ENCODE measurements at places on chromosomes 2 and 18.

- DNase-seq = no peak
Observed at GRCh38 chr18:9210966-9211365, 74.4 kb downstream of the ANKRD12 start.

- no peak for DNase-seq
Observed at GRCh38 chr18:39345321-39345720, 1779.7 kb upstream of the CELF4 start.

GRCh38 chr2:129732630-129733026 is 246.8 kb upstream of the RAB6C start:
- DNase-seq = no peak

DNA sequence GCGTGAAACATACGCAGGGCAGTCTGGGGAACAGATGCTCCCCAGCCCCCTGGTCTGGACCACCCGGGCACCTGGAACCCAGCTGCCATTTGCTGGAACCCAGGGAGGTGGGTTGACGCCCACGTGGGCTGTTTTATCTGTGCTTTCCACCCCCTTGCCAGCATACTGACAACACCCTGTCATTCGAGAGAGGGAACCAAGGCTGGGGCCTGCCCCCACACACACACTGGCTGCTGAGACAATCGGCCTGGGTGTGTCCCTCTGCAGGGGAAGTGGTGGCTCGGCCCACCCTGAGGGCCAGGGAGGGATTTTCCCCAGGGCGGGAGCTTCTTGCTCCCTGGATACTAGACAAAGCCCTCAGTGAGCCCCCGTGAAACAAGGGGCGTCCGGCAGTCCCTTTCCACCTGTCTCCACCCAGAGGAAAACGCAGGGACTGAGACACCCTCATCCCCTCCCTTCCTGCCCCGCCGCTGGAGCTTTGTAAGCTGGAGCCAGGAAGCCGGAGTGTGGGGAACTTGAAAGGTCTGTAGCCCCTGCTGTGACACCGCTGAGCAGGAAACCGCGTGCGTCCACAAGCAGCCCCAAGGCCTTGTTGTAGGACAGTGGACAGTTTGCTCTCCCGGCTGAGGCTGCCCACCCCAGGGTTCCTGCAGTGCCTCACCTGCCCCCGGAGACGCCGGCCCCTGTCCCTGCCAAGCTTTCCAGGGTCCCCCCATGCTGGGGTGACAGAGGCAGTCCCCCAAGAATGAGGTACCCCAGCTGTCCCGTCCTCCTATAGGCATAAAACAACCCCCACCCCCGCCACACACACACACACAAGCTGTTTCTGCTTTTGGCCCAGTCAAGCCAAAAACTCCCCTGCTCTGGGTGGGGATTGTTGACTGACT is 14.1 kb upstream of the KLF11 start:
- peak; percentile 77 for DNase-seq

DNA sequence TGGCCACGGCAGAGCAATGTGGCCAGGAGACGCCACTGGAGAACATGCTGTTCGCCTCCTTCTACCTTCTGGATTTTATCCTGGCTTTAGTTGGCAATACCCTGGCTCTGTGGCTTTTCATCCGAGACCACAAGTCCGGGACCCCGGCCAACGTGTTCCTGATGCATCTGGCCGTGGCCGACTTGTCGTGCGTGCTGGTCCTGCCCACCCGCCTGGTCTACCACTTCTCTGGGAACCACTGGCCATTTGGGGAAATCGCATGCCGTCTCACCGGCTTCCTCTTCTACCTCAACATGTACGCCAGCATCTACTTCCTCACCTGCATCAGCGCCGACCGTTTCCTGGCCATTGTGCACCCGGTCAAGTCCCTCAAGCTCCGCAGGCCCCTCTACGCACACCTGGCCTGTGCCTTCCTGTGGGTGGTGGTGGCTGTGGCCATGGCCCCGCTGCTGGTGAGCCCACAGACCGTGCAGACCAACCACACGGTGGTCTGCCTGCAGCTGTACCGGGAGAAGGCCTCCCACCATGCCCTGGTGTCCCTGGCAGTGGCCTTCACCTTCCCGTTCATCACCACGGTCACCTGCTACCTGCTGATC is 4.9 kb downstream of the GPR17 start:
- DNase-seq = no peak

DNA sequence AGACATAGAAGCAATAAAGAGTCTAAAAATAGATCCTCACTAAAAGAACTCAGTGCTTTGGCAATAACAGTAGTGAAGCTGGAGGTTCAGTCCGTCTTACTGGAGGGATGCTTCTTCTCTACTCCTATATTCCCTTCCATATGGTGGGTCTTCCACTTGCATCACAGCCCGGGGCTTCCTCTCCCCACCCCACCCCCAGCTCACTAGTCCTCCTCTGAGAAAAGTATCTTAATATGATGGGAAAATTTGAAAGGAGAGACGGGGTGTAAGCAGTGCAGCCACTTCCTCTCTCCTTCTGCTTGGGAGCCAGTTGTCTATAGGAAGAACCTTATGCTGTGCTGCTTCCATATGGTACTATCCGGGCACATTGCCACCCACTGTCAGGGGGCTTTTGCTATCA is 57.2 kb upstream of the SPOPL start:
- no peak for DNase-seq

DNA sequence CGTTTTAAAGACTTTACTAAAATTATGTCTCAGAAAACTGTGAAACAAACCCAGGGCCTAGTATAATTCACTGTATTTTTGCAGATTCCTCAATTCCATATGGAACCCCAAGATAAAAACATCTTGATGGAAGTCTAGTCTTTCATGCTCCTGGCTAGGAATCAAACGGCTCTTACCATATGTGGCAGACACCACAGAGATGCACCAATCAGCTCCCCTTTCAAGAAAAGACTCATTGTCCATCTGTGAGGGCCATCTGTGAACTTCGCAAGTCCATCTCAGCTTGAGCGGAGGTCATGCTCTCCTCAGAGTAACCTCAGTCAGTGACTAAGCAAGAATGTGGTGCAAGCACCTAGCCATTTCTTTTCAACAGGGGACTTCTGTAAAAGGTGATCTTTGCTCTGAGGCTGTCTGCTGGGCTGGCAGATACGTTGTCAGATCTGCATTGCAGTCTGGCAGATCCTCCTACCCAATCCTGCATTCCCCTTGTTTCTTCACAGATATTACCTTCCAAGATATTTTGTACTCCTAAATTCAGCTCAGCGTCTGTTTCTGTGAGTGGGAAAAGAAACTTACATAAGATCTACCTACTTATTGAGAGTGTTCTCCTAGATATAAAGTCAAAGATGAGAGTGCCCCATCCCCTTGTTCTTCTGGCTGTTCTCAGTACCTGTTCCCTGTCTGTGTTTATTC is 419.3 kb downstream of the SPAG16 start:
- no peak for DNase-seq

DNA sequence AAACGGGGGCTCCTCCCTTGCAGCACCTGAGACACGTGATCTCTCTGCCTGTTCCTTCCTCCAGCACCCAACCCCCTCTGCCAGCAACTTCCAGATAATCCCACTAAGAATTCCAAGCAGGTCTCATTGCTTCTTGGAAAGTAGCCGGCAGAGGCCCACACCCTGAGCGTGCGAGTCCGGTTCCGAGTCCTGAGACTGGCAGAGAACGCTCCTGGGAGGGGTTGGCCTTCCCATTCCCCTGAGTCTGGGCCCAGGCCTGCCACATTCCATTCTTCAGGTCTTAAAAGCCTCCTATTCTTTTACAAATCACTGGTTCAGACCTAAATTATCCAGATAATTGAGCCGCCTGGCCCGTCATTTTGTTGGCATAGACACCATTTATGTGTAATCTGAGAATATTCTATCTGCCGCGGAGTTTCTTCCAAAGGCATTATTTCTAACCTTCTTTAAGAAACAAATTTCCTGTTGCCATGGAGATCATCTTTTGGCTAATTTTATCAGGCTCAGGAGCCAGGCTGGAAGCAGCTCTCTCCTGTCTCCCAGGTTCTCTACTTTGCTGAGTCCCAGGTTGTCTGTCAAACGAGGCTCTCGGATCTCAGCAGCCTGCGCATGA is 165.4 kb downstream of the MYCN start:
- no peak for DNase-seq

- DNase-seq = no peak
Observed at GRCh38 chr2:16713011-16713423, 47.4 kb upstream of the CYRIA start.

- peak; percentile 49 for DNase-seq
Observed at GRCh38 chr2:60641811-60642788, 88.6 kb upstream of the BCL11A start.

DNA sequence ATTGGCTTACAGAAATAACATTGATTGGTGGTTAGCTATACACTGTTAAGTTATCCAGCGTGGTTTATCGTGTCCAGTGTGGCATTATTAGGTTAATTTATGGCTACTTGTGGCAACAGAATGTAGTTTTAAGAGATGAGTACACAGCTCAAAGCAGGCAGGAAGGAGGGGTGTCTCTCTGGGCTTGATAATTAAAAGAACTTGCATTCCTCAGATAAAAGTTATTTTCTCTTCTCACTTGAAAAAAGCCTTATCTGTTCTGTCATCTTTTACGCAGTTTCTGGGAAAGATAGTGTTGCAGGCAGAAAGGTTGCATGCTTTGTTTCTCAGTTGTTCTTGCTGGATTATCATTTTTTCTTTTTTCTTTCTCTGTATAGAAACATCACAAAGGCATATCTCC is 154.4 kb upstream of the COL3A1 start:
- DNase-seq = no peak

DNA sequence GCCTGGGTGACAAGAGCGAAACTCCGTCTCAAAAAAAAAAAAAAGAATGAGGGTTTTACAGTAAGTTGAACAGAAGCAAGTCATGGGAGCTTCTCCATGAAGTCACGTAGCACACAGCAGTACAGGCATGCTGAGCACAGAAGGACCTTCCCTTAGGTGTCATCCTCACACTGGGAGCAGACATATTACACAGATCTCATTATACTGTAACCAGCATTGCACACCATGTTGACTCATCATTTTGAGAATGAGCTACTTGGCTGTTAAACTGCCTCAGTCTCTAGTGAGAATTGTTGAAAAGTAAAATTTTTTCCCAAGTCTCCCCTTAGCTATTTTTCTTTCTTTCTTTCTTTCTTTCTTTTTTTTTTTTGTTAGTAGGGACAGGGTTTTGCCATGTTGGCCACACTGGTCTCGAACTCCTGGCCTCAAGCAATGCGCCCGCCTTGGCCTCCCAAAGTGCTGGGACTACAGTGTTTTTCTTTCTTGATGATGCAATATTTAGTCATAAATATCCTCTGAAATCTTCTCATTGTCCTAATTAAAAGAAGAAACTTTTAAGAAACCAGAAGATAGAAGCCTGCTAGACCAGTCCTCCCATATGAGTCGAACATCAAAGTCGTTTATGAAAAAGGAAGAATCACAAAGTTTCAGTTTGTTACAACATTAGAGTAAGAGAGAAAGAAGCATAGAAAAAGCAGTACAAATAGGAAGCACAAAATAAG is 37.9 kb upstream of the PPP1CB start:
- DNase-seq = no peak

- DNase-seq = no peak
Observed at GRCh38 chr2:176161825-176162626, 4.9 kb downstream of the HOXD3 start.

GRCh38 chr18:59559528-59559927 is 137.7 kb downstream of the CCBE1 start:
- DNase-seq = no peak

GRCh38 chr18:56315363-56315762 is 323.0 kb downstream of the TXNL1 start:
- no peak for DNase-seq

- DNase-seq = peak; percentile 64
Observed at GRCh38 chr18:77650799-77651385, 401.2 kb downstream of the GALR1 start.

- no peak for DNase-seq
Observed at GRCh38 chr2:233471291-233472035, 95.1 kb downstream of the USP40 start.

DNA sequence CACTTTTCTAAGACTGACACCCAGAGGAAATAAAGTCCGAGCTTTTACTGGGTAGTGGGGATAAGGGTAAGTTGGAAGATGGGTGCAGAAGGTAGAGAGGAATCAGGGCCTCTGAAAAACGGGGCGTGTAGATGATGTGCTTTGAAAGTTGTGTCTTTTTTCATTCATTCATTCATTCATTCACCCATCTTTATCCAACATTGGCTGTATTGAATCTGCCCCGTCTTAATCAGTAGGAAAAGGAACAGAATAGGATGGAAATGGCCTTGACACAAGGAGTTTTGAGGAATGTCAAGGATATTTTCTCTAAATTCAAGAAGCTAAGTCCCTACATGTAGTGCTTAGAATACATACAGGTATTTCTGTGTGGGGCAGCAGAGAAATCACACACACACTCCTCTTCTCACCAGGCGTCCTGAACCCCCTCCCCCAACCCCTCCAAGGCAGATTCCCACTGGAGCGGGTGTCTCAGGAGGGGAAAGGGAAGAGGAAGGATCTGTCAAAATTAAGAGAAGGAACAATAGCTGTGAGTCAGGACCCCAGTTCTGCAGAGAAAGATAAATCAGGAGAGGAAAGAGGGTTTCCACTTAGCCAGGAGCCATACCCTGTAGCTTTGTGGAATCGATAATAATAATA is 13.9 kb downstream of the DYSF start:
- no peak for DNase-seq

DNA sequence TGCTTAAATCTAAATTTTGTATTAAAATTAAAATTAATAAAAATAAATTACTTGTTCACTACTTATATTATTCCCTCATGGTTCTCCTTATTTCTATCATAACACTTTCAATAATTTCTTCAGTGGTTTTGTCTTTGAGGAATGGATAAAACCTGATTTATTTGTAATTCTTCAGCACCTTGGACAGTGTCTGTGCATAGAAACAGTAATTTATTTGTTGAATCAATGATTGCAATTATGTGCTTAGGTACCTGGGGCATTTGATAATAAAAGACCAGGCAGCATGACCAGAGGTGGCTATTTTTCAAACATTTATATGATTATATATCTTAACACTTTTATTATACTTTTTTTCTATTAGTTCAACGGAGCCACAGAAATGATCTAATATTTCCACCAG is 1062.7 kb downstream of the DSC3 start:
- DNase-seq = no peak

DNA sequence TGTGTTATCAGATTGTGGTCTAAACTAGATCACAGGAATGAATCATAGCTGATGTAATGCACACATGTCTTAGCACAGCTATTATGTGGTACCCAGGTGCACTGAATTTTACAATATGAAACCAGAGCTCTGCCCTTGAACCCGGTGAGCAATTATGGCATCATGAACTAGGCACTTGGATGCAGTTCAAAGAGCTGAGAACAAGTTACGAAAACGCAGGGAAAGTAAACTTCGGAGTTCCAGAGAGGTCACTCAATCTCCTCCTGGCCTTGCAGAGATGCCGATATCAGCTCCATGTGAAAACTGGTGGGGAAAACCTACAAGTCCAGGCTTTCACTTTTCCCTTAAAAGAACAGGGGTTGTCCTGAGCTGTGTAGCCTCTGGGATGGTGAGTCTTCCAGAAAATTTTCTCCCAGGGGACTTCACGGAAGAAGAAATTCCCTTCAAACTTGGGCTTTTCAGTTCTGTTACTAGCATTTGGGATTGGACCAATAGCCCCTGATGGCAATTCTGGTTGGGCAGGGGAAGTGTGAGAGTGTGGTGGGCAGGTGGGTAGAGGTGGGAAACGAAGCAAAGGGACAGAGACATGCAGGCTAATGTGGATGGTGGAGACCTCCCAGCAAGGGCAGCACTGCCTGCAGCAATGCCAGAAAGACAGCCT is 71.1 kb upstream of the SH3BP4 start:
- DNase-seq = no peak
